ENCODE measurements at places on chromosomes 16 and 17. TPM values are rescaled to one million over a fixed set of nuclear protein-coding genes. Genes with fewer than 3 reads are reported as not detected.

GRCh38 chr17:59355030-59355701 is 23.7 kb downstream of the YPEL2 start:
- H3K4me1 ChIP-seq, result peaks cover 34% of the 10 kb centered on the region
- no peak overlapping the region for H3K27ac ChIP-seq

DNA sequence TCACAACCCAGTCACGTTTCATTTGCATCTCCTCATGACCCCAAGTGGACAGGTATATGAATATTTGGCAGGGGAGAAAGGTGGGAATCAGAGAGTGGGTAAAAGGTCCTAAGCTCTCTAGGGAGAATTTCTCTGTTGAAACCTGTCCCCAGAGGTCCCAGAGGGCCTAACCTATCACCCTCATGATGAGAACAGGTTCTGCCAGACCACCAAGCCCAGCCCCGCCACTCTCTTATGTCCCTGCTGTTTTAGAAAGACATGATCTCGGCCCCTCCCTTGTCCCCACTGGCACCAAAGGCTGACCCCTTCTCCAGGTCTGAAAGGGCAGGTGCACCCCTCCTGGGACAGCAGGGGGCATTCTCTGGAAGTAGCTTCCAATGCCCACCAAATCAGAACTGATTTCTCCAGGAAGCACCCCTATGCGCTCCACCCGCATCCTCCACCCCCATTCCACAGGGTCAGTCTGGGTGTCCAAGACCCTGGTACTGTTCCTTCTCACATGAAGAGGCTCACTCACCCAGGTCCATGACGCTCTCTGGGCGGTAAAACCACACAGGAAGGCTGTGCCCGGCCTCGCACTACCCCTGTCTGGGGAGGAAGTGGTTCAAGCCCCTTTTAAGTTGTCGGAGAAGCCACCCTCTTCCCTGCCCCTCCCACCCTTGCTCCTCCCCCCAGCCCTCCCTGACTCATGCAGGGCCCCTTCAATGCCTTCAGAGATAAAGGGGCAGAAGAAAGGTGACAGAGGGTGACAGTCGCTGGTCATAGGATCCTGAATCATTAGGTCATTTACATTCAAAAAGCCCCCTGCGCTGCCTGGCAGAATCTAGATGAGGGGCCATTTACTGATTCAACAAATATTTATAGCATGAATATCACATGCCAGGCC is at the start of gene CCR7:
Gene CCR7 (minus strand): TSS at position 590 of the 886 bp plus-strand sequence. CDS start 63 bp downstream, at position 527.
- no peaks in the 10 kb centered on the region for H3K36me3 ChIP-seq
- H3K27me3 ChIP-seq, result no peaks in the 10 kb centered on the region
- H3K27ac ChIP-seq, result no peak within 1 kb of the TSS

GRCh38 chr16:55476625-55477533 is 2.1 kb upstream of the MMP2 start:
- 0 out of 2 replicates have a peak, but pooled peaks cover under 1% of the 10 kb centered on the region for H3K36me3 ChIP-seq
- no peaks in the 10 kb centered on the region for H3K27me3 ChIP-seq
- no peak overlapping the region for H3K27ac ChIP-seq
- DNase-seq, result peak; percentile 47

Gene GCGR
- 0.04 TPM for total RNA-seq

Gene AXIN2
- total RNA-seq, result 6.5 TPM

Data from SJCRH30 (cell line).